ENCODE measurements at places on chromosomes 2 and 18. TPM values are rescaled to one million over a fixed set of nuclear protein-coding genes. Genes with fewer than 3 reads are reported as not detected.

- no peaks in the 10 kb centered on the region for H3K36me3 ChIP-seq
- H3K27me3 ChIP-seq = no peaks in the 10 kb centered on the region
- no peak for DNase-seq
- H3K27ac ChIP-seq = peak overlapping the region; percentile 58
- peaks cover 52% of the 10 kb centered on the region for H3K4me1 ChIP-seq
Measured at GRCh38 chr2:134206031-134206430, 47.8 kb upstream of the MGAT5 start.

GRCh38 chr2:99821572-99821971, 320.8 kb downstream of the AFF3 start:
- no peak overlapping the region for H3K27ac ChIP-seq
- no peaks in the 10 kb centered on the region for H3K4me1 ChIP-seq
- no peaks in the 10 kb centered on the region for H3K36me3 ChIP-seq
- DNase-seq = no peak
- H3K4me3 ChIP-seq = no peak overlapping the region

GRCh38 chr2:3253913-3254441, 123.6 kb downstream of the EIPR1 start:
- no peaks in the 10 kb centered on the region for H3K4me1 ChIP-seq
- DNase-seq = no peak
- H3K27ac ChIP-seq = no peak overlapping the region
- no peak overlapping the region for H3K4me3 ChIP-seq

DNA sequence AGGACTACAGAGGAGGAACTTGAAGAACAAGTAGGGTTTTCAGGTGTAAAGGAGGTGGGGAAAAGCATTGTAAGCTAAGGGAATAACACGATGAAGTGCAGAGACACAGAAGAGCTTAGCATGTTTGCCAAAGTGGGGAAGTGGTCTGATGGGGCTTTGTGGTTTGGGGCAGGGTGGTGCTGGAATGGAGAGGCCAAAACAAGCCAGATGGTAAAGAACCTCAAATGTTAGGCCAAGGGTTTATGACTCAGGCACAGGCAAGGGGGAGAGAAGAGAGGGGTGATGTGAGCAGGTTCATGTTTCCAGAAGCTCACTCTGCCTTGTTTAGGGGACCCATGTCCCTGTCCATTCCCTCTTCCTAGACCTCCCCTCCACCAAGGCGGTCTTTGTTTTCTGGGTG, 104.5 kb upstream of the YWHAQ start:
- no peak overlapping the region for H3K27ac ChIP-seq
- no peaks in the 10 kb centered on the region for H3K36me3 ChIP-seq
- peaks cover 38% of the 10 kb centered on the region for H3K4me1 ChIP-seq
- DNase-seq = no peak
- H3K27me3 ChIP-seq = no peaks in the 10 kb centered on the region

GRCh38 chr2:118119158-118119727, 31.0 kb downstream of the INSIG2 start:
- no peaks in the 10 kb centered on the region for H3K36me3 ChIP-seq
- no peaks in the 10 kb centered on the region for H3K27me3 ChIP-seq
- no peak overlapping the region for H3K4me3 ChIP-seq

DNA sequence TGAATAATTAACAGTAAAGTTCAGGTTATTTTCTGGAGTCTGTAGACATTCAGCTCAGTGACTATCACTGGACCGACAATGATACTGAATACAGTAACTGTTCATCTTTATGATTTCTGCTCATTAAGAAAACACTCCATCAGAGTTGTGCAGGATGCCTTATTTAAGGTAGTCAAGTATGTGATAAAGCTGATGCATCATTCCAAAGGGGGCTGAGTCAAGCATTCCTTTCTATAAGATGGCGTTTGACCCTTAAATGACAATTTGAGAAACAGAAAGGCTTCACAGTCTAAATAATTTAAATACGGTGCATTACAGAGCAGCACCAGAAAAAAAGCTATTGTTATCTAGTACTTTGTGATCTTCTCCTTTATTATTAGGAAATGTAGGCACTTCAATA, 131.1 kb downstream of the CDH2 start:
- H3K27ac ChIP-seq = no peak overlapping the region
- no peaks in the 10 kb centered on the region for H3K27me3 ChIP-seq
- no peak overlapping the region for H3K4me3 ChIP-seq
- no peak for DNase-seq
- H3K4me1 ChIP-seq = no peaks in the 10 kb centered on the region
- no peaks in the 10 kb centered on the region for H3K36me3 ChIP-seq

DNA sequence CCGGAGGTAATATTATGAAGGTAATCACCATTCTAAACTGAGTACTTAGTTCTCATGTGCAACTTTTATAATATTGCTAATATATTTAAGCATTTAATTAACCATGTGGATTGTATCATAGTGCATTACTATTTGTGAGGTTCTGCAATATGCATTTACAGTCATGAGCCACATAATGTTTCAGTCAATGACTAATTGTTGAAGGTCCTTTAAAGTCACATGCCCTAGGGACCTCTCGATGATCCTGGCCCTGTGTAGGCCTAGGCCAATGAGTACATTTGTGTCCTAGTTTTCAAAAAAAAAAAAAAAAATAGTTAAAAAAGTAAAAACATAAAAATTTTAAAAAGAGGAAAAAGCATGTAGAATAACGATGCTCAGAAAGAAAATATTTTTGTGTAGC, 298.0 kb downstream of the DSEL start:
- no peaks in the 10 kb centered on the region for H3K27me3 ChIP-seq
- H3K4me1 ChIP-seq = no peaks in the 10 kb centered on the region
- H3K4me3 ChIP-seq = no peak overlapping the region
- H3K36me3 ChIP-seq = no peaks in the 10 kb centered on the region
- H3K27ac ChIP-seq = no peak overlapping the region
- DNase-seq = no peak

DNA sequence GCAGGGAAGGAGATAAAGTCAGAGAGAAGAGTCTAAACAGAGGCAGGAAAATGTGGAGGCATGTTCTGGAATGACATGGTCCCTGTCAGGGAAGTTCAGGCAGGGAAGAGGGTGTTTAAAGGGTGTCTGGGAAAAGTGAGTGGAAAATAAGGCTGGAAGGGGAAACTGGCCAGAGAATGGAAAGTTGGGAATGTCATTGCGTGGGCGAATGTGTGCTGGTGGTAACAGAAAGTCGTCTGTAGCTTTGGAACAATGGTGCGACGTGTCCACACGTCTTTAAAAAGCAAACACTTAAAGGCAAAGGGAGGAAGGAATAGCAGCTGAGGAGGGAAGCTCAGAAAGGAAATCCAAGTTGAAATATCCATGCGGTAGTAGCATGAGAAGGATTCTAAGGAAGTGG, 469.5 kb upstream of the SALL3 start:
- no peaks in the 10 kb centered on the region for H3K27me3 ChIP-seq
- H3K27ac ChIP-seq = no peak overlapping the region
- H3K36me3 ChIP-seq = no peaks in the 10 kb centered on the region
- no peak for DNase-seq
- H3K4me1 ChIP-seq = no peaks in the 10 kb centered on the region

GRP gene
- polyA plus RNA-seq = not detected

DYNAP gene
- not detected for polyA plus RNA-seq
